NCI-H1417 treated with DMSO at 0.1 percent for 48 hours (cell line): ENCODE measurements at places on chromosomes 6 and 20.

GRCh38 chr6:135994857-135995544 is 143.5 kb downstream of the PDE7B start:
- no peak for DNase-seq

- no peak for DNase-seq
Measured at GRCh38 chr6:109653264-109653663, 37.7 kb downstream of the AK9 start.

DNA sequence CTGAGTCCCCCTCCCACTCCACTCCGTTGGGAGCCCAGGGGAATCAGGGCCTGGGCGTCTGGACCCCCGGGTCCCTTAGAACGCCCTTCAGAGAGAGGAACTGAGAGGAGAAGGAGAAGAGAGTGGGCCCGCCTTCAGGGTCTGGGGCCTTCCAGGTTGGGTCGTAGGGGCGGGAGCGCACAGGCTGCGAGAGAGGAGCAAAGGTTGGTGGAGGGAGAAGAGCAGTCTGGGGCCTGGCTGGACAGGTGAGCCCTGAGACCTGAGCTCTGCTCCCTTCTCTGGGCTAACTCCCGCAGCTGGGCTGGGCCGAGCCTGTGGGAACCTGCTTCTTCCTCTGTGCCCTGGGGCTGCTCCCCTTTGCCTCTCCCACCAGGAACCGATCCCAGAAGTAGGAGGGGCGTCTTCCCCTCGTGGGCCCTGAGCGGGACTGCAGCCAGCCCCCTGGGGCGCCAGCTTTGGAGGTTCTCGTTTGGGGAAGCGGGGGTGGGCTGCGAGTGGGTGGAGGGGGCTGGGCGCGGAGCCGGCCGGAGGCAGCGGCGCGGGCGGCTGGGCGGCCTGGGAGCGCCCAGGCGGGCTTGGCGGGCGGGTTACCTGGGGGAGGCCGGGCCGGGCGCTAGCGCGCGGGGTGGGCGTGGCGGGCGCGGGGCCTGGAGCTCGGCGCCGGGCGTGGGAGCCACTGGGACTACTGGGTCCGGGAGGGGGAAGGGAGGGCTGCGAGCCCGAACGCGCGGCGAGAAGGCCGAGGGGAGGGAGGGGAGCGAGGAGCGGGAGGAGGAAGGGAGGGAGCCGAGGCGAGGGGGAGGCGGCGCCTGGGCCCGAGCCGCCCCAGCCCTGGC is at the start of gene DDR1:
DDR1 (plus strand) TSS at position 835 of the 836 bp plus-strand sequence. CDS start 4,211 bp downstream, outside the sequence.
- DNase-seq = no peak

GRCh38 chr6:91221072-91221720 is 634.3 kb upstream of the MAP3K7 start:
- no peak for DNase-seq

GRCh38 chr6:166153966-166154365 is 13.7 kb downstream of the TBXT start:
- DNase-seq = no peak

DNA sequence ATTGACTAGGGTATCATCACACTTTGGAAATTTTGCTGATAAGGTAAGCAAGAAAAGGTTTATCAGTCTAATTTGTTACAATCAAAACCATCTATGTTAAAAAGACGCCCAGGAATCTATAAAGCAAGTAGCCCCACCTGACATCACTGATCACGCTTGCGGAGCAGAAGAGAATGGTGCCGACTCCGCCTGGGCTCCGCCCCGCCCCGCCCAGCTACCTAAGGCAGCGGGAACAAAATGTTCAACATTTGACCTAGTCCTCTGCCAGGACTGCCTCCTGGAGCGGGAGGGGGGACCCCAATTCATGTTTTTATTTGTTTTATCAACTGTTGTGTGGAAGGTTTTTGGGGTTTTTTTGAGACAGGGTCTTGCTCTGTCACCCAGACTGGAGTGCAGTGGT is 520.5 kb downstream of the PREX1 start:
- DNase-seq = no peak

DNA sequence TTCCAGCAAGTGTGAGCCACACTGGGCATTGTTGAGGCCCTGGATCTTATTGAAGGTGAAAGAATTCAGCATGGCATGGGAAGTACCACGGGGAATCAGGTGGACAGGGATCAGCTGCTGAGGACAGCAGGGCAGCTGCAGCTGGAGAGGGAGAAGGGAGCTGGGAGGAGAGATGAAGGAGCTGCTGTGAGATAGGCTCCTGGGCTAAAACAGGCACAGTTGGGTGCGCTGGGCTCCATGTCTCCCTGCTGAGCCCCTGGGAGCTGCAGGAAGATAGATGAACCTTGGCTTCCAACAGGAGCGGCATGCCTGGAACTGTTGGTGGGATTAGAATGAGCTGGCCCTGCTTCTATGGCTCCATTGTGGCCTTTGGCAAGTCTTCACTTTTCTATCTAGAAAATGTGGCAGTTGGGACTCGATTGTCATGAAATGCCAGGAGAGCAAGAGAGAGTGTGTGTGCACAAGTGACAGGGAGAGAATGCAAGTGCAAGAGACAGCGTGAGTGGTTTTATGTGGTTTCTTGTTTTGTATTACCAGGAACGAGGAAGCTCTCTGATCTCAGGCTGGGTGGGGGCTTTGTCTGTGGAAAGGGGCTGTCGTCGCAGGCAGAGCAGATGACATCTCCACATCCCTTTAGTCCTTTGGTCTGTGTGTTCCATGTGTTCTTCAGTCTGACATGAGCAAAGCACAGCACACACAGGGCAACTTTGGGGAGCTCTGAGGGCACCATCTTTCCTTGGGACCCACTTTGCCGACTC is 20.4 kb downstream of the SNPH start:
- no peak for DNase-seq

DNA sequence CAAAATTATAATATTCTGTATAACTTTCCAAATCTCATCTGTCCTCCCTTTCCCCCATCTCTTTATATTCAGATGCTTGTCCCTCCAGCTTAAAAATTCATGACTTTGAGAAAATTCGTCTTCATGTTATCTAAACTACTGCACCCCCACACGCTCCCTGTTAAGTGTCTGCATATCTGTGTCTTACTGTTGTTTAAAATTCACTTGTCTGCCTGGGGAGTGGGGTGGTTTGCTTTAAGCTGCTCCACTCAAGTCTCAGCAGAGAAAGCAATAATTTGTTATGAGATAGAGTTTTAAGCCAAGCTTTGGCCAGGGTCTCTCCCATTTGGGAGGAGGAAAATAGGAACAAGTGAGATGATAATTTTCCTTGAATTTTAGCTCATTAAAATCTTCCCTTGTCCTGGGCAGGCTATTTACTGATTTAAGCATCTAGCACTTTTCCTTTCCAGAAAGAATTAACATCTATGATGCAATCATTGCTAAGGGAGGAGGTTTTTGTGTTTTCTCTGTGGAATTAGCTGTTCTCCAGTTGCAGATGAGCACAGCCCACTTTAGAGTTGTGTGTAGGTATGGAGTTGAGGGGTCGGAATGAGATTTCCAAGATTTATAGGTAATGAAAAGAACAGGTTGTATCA is 36.8 kb downstream of the MTHFD1L start:
- no peak for DNase-seq

GRCh38 chr20:63072991-63073737 is 66.4 kb upstream of the BHLHE23 start:
- DNase-seq = no peak

DNA sequence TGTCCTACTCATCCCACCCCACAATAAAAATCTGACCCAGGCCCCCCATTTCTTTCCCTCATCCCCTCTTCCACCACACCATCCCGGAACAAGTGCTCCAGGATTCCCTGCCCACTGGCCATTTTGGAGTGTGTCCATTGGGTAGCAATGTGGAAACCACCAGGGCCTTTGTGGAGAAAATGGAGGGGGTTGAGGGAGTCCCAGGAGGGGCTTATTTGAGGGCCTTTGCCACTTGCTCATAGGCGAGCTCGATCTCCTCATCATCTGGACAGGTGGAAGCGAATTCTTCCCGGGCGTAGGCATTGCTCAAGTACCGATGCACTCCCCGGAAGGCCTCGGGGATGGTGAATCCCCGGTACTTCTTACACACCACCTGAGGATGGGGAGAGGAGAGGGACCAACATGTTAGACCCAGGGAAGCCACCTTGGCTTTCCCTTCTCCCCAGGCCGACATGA is 1.6 kb upstream of the DDAH2 start:
- no peak for DNase-seq

DNA sequence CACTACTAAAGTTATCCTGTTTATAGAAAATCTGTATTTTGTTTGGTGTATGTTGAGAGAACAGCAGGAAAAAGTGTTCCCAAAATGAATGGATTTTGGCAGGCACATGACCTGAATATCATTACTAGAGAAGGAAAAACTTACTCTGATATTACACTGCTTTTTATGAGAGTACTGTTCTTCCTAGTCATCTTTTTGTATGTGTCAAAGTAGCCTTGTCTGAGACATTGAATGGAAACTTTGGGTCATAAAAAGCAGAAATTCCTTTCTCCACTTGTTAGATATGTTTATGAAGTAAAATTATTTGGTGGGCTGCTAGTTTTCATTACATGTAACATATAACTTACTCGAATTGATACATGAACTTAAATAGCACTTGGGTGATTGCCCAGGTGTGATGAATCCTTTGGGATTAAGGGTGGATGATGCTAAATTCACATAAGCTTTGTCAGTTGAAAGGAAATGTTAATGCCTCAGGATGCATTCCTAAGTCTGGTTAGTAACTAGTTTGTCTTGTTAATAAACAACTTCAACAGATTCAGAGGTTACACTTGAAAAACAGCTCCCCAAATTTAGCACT is 206.7 kb downstream of the CENPW start:
- DNase-seq = no peak

DNA sequence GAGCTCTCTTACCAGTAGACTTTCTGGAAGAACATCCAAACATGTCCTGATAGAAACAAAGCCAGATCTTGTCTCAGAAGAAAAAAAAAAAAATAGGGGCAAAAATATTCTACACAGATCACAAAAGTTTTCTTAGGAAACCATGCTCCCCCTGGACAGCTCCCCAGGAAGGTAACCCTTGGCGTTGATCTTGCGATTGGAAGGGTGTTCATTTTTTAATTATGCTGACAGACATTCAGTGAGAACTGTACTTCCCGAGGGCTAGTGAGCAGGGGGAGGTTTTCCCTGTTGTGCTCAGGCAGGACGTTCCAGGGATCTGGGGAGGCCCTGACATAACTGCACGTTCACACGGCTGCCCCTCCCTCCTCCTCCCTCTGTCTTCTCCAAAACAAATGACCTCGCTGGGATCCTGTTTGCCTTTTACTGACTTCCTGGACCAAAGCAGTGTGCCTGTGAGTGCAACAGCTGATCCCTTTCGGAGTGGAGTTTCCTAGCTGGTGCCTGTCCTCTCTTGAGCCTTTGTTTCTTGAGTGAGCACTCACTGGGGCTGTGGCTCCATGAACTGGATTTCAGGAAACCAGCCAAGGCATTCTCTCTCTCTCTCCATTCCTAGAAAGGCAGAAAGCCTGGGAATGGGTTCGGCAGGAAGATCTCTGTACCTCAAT is 46.7 kb downstream of the MARCKS start:
- DNase-seq = no peak

GRCh38 chr6:166307082-166308032 is 835 bp downstream of the PRR18 start:
- no peak for DNase-seq

DNA sequence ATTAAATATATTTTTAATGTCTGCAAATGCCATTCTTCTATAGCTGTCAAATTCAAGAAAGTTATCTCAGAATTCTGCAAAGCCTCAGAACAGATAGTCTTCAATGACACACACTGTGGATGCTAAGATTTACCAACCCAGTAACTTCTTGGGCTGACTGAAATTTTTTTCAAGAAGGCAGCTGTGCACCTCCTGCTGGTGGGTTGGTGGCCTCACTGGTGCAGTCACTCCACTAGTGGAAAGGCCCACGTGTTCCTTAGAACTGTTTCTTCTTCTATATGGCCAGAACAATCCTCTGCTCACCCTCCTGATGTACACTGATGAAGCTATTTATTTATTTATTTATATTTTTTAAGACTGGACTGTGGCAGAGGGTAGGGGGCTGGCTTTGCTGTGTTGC is 28.1 kb upstream of the MTCL3 start:
- no peak for DNase-seq

GRCh38 chr6:55474382-55474781 is 104.6 kb downstream of the HMGCLL1 start:
- no peak for DNase-seq

DNA sequence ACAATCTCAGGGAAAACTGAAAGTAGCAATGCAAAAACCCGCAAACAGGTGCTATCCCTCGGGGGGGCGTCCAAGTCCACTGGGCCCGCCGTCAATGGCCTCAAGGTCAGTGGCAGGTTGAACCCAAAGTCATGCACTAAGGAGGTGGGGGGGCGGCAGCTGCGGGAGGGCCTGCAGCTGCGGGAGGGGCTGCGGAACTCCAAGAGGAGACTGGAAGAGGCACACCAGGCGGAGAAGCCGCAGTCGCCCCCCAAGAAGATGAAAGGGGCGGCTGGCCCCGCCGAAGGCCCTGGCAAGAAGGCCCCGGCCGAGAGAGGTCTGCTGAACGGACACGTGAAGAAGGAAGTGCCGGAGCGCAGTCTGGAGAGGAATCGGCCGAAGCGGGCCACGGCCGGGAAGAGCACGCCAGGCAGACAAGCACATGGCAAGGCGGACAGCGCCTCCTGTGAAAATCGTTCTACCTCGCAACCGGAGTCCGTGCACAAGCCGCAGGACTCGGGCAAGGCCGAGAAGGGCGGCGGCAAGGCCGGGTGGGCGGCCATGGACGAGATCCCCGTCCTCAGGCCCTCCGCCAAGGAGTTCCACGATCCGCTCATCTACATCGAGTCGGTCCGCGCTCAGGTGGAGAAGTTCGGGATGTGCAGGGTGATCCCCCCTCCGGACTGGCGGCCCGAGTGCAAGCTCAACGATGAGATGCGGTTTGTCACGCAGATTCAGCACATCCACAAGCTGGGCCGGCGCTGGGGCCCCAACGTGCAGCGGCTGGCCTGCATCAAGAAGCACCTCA is 166.3 kb downstream of the DTNBP1 start:
- DNase-seq = no peak

GRCh38 chr20:43825581-43825980 is 89.1 kb upstream of the TOX2 start:
- no peak for DNase-seq

DNA sequence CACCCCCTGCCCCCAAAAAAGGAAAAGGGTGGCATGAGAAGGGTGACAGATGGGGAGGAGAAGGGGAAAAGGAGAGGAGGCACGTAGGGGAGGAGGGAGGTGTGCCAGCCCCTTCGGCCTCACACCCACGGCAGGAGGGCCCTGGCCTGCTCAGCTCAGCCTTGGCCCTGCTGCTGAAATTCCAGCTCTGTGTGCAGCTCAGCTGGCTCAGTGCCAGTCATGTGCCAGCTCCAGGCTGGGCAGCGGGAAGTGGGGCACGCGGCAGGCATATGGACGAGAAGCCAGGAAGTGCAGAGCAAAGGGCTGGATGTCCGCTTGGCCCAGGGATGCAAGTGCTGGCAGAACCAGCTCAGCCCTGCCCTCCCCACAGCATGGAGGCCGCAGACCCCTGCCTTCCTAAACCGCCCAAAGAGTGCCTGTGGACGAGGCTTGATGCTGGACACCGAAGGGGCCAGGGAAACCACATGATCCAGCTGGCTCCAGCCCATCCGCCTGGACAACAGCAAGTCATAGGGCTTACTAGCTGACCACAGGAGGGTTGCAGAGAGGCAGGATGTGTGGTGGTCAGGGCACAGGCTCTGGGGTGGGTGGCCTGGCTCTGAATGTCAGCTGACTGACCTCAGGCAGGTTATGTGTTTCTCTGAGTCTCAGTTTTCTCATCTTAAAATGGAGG is 60.2 kb downstream of the NOL4L start:
- DNase-seq = no peak
